ENCODE measurements at places on chromosomes 4 and X. TPM values are rescaled to one million over a fixed set of nuclear protein-coding genes. Genes with fewer than 3 reads are reported as not detected.

DNA sequence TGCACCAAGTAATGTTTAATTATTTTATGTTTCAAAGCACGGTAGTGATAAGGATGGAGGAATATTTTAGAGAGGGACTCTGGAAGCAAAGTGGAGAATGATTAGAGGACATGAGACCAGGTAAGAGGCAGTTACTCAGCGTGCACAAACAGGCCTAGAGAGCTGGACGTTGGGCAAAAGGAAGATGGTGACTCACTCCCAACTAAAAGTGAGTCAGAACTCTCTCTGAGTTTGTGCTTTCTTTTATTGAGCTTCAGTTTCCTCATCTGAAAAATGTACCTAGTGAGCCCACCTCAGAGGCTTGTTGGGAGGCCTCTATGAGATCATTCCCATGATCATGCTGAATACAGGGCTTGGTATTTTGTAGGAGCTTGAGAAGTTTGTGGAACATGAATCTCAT, 1.6 kb upstream of the ZC4H2 start:
- DNase-seq, result no peak

GRCh38 chrX:66408507-66408906, 230.4 kb downstream of the EDA2R start:
- DNase-seq, result no peak

- no peak for DNase-seq
Observed at GRCh38 chr4:120065974-120066516, 603 bp downstream of the MAD2L1 start.

- no peak for DNase-seq
Observed at GRCh38 chrX:155068165-155068564, 2.8 kb downstream of the CMC4 start.

GRCh38 chr4:104424989-104425388, 69.7 kb downstream of the CXXC4 start:
- no peak for DNase-seq

DNA sequence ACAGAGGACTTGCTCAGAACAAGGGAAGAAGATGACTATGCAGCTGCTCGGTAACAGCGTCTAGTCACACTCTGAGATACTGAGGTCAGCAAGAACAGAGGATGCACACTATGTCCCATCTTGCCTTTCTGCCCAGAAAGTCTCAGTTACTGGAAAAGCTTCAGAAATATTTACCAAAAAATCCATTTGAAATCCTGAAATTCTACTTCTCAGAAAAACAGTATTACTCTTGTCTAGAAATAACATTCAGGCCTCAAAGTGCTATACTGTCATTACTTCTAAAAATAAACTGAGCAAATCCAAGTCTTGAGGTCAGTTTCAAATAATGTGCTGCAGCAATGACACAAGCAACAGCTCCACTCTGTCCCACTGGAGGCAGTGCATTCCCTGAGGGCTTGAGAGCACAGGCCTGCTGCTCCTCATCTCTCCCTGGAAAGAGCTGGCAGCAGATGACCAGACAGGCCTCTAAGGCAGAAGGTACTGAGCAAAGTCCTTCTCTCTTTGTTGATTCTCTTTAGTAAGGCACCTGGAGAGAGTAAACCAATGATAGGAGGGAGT, 76.9 kb downstream of the CAMK2D start:
- no peak for DNase-seq

GRCh38 chr4:61984260-61984909, 784.3 kb downstream of the ADGRL3 start:
- DNase-seq, result no peak

GRCh38 chrX:118978451-118978850, 4.0 kb downstream of the LONRF3 start:
- DNase-seq, result no peak

The DGAT2L6 gene
- not detected for total RNA-seq

The TCEAL6 gene
- not detected for total RNA-seq

The SPARCL1 gene
- total RNA-seq, result 1.9 TPM

GRCh38 chrX:136778916-136779315, 1.8 kb downstream of the ARHGEF6 start:
- DNase-seq, result no peak

The TMEM33 gene
- total RNA-seq, result 28.8 TPM

DNA sequence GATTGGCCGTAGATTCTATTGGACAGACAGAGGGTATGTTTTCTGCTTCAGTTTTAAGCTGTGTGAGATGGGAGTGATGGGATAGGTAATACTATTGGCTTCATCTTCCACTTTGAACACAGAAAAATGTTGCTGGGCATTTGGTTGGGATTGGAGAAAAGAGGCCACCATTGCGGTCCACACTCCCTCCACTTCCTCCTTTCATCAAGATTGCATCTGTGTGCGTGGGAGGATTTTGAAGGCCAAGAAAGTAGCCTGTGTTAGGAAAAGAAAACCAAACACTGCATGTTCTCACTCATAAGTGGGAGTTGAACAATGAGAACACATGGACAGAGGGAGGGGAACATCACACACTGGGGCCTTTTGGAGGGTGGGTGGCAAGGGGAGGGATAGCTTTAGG, 56.4 kb downstream of the EGF start:
- no peak for DNase-seq

DNA sequence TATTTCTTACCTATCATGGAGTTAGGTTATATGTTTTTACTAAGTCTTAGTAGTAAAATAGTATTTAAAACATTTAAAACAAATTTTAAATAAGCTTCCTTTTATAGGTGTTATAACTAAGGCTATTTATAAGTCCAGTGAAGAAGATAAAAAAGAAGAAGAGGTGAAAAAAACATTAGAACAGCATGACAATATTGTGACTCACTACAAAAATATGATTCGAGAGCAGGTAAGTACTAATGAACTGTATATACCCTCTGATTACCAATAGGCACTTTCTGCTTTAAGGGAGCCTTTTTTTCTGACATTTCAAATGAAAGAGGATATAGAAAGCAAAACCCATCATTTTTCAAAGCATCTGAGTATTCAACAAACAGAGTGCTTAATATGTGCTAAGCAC, 76.6 kb downstream of the USO1 start:
- DNase-seq, result no peak

The PUDP gene
- 5.3 TPM for total RNA-seq

Data from liver (tissue), 10 donors.